ENCODE measurements at places on chromosomes 3 and 15.
A peak's percentile ranks its signal among the peaks of the same experiment; 100 is the strongest.

DNA sequence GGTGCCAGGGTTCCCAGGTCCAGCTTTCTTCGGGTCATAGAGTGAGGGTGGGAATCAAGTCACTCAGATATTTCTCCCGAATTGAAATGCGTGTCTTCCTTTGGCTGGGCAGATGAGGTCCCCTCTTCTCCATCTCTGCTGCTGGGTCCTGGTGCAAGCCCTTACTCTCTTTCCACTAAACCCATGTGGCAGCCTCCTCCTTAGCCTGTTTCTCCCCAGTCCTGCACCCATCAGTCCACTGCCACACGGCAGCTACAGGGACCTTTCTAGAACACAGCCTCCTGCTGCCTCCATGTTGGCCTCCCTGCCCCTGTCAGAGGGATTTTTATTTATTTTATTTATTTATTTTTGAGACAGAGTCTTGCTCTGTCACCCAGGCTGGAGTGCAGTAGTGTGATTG is 237.4 kb upstream of the CTDSPL start:
- DNase-seq = no peak

DNA sequence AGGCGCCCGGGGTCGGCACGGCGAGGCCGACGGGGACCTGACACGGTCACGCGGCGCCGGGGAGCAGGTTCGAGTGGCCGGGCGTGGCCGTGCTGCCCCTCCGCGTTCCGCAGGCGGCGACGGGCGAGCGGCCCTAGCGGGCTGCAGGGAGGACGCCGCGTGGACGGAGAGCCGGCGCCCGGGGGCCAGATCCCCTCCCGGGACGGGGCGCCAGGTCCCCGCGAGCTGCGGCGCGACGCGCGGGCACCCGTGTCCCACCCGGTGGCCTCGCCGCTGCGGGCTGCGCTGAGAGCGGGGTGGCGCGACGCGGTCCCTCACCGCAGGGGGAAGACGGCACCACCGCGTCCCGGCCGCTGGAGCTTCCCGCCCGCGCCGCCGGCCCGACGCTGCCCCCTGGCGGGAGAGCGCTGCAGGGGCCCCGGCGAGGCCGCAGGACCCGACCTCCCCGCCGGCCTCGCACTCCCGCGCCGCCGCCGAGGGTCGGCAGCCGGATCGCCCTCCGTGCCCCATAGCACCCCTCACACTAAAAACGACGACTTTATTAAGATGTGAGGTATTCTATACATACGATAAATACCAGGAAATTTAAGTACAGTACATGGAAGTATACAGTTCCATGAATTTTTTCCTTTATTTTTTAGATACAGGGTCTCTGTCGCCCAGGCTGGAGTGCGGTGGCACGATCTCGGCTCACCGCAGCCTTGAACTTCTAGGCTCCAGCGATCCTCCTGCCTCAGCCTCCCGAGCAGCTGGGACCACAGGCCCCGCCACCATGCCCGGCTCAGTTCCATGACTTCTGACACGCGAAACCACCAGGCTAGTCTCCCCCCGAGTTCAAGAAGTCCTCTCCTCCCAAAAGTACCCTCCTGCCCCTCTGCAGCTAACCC is 1.3 kb upstream of the PIGZ start:
- DNase-seq = peak; percentile 58

DNA sequence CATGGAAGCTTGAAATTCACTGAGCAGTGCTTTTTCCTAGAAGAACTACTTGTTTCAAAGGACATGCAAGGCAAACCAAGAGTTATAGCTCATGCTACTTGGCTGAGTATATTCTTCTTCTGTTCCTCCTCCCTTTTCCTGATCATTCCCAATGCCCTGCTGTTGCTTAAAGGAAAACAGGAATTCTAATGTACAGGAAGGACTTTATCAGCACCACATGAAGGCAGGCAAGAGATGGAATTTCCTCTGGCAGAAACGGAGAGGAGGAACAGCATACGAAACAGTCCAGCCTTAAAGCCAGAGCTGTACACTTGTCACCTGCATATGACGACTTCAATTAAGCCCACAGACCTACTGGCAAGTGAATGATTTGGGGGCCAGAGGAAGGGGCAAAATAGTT is 15.7 kb downstream of the MEIS2 start:
- DNase-seq = no peak

GRCh38 chr15:58401991-58402649 is 29.7 kb upstream of the LIPC start:
- DNase-seq = no peak

DNA sequence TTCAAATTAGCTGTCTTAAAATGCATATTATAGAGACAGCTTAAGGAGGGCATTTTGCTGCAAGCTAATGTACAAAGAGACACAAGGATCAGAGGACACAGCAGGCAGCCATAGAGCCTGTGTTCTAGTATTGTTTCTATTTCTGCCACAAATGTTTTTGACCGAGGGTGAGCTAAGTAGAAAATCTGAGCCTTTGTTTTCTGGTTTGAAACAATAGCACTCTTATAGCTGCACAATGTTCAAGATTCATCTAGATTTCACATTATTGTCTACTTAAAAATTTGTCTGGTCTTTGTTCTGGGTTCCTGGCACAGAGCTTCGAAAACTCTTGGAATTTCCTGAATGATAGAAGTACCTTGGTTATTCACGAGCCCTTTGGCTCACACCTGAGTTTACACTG is 40.0 kb upstream of the TUSC7 start:
- no peak for DNase-seq

DNA sequence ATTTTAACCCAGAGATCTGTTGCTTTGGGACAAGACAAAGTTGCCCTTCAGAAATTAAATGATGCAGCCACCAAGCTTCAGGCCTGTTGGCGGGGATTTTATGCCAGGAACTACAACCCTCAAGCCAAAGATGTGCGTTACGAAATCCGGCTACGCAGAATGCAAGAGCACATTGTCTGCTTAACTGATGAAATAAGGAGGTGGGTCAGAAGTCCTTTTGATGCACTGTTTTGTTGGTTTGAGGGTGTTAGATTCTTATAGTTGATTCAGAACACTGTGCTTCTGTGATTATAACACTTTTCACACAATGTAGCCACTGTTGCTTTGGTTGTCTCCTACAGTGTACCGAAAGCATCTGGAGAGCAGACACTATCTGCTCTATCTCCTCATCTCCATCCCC is 20.8 kb upstream of the NXPE3 start:
- DNase-seq = no peak

DNA sequence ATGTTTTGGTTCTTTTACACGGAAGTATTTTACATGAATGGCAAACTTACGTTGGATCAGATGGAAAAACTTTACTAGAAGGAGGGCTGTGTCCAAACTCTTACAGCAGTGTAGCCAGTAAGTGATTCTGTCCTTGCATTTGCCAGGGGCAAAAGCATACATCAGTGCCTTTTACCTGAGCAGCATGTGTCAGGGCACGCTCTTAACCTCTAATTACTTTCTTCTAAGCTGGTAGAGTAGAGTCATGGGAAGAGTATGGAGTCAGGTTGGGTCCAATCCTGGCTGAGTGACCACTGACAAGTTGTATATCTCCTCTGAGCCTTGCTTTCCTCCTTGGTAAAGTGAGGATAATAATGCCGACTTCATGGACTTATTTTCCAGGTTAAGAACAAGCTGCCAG is 47.1 kb downstream of the RYR3 start:
- no peak for DNase-seq

- DNase-seq = no peak
These were observed 467.4 kb downstream of the GRM7 start for GRCh38 chr3:7328339-7328738.

- no peak for DNase-seq
These were observed 329.9 kb upstream of the SLCO3A1 start for GRCh38 chr15:91523596-91523995.

DNA sequence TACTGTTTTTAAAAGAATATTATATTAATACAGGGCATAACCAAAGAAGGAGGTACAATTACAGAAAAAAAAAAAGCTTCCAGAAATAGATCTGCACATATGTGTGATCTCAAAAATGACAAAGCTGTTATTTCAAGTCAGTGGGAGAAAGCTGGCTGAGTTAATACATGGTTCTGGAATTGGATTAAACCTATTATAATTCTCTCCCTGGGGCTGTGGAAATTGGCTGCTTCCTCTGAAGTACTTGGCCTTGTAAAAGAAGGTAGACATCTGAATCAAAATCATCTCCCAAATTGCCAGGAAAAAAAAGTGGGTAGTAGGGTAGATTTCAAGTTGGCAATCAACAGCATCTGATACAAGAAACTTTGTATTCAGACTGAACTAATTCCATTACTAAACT is 723.9 kb upstream of the ALCAM start:
- DNase-seq = no peak

DNA sequence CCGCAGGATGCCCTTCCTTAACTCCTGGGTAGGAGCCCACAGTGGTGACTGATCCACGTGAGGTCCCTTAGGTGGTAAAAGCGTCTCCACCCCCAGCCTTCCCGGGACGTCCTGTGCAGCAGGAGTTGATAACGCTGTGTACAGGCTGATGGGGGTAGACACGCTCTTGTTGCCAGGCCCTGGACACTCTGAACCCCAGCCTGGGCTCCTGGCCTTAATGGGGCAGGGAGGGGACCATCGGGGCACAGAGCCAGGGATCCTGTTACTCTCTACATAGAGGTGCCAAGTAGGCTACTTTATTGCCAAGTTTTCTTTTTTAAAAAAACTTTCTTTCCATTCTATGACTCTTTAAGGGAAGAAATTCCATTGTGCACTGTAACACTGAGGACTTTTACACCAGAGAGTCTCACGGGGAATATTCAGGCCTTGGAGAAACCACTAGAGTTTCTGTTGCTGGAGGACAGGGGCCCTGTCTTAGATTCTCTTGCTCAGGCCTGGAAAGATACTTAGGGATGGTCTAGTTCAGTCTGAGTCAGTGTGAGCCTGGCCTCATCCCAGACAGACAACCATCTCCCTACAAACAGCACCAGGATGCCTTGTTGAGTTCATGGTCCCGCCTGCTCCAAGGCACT is 104.3 kb upstream of the RNU6-1 start:
- DNase-seq = no peak

GRCh38 chr3:150733936-150734794 is 28.8 kb downstream of the SIAH2 start:
- no peak for DNase-seq

- no peak for DNase-seq
These were observed 4.5 kb downstream of the RPL22L1 start for GRCh38 chr3:170865209-170866094.

GRCh38 chr3:5198313-5198677 is 10.8 kb downstream of the EDEM1 start:
- no peak for DNase-seq

DNA sequence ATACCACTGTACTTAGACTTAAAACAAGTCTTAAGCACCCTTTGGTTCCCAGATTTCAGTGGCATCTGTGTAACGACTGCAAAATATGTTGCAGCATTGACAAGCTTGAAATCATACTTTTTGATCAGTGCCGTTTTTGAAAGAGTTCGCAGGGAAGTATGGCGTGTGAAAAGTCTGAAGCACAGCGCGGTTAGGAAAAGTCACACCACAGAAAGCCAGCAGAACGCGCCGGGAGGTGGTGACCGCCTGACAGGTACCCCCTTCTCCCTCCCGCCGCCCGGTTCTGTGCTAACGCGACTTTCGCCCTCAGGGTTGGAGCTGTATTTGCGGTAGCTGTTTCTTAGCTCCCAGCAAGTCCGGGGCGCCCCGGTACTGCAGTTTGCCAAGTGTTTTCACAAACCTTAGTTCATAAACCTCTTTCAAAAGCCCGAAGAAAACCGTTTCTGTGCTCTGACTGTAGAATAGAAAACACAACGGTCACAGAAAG is 481 bp upstream of the CRYBG3 start:
- peak; percentile 49 for DNase-seq

GRCh38 chr15:99411234-99411633 is 154.6 kb upstream of the MEF2A start:
- no peak for DNase-seq

DNA sequence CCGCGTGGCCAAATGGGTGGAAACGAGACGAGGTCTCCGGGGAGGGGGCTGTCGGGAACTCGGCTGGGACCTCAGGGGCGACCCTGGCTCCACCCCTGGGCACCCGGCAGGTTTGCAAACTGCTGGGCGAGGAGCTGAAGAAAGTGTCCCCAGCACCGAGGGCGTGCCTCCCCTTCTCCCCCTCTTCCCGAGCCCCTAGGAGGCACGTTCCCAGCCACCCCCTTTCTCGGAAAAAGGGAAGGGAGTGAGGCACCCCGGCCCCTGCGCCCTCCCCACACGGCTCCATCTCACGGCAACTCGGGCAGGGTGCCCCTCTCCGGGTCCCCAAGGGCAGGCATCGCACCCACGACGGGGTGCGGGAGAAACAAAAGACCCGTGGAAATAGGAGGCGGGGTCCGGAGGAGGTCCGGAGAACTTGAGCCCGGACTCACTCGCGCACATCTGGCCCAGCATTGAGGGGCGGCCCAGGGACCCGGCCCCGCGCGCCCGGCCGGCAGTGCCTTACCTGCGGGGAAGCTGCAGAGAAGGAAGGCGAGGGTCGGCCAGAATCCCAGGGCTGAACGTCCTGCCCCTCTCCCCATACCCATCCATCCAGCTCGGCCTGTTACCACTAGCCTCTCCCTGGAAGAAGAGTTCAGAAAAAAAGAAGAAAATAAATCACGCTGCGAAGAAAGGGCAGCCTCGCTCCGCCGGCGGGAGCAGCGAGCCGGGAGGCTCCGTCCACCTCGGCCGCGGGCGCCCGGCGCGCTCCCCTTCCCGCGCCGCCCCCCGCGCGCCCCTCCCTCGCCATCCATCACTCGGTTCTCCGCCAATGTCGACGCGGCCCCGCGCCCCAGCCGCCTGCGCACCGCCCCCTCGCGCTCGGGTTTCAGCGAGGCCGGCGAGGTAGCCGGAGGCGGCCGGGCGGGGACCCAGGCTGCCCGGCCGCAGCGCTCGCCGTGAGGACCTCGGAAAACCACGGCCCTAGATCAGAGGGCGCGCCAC is 16.3 kb downstream of the RGMA start:
- no peak for DNase-seq

DNA sequence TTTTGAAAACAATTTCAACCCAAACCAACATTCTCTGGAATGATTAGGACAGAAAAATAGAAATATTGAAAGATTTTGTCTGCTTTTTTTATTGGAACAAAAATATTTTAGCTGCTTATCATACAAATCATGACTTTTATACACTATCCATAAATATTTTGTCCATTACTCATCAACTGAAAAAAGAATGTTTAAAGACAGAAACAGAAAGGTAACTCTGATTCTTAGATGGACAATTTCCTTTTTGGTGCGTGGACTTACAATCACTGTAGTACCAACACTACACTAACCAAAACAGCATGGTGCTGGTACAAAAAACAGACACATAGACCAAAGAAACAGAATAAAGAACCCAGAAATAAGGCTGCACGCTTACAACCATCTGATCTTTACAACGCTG is 582.8 kb upstream of the CCDC54 start:
- no peak for DNase-seq

DNA sequence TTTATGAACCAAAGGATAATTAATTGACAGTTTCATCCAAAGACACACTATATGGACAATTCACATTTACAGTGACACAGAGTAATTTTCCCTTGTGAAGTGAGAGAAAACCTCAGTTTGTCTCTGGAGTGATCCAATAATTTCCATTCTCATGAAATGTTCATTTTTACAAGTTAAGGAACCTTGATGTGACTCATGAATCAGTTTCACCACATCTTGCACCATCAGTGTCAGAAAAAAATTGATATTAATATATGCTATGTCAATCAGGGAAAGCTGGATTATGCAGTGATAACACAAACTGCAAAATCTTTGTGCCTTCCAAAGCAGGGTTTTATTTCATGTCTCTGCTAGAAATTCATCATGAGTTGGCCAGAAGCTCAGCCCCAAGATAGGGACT is 348.1 kb downstream of the ARPP21 start:
- no peak for DNase-seq

Data from stimulated activated naive CD4-positive, alpha-beta T cell treated with Interleukin-2 at 50 U/mL for 16 hours (primary cell).